ENCODE measurements at places on chromosomes 7 and 10.

- peak; percentile 93 for DNase-seq
These were observed 106.7 kb downstream of the TNS3 start for GRCh38 chr7:47474937-47475879.

- DNase-seq, result no peak
These were observed 198.6 kb downstream of the TRIL start for GRCh38 chr7:28759475-28759971.

DNA sequence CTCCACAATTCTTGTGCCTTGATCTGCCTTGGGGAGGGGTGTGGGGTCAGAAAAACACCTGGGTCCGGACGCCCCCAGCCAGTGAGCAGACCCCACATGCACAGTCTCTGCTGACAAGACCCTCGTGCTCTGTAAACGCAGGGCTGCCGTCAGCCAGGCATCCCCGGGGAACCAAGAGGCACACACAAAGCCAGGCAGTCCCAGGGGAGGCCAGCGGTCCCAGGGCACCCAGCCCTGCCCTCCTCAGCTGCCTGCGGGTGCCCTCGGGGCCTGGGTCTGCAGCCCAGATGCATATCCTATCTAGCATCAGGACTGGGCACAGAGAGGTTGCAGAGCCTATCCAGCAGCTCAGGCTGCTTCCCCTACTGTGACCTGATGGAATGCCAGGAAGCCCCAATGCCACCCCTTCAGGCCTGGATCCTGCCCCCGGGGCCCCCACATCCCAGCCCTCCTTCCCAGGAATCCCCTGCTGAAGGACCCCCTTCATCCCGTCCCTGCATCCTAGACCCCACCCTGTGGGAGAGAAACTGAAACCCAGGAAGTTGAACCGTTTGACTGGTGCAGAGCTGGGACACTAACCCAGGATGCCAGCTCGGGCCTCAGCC, 92.4 kb downstream of the MICALL2 start:
- no peak for DNase-seq

DNA sequence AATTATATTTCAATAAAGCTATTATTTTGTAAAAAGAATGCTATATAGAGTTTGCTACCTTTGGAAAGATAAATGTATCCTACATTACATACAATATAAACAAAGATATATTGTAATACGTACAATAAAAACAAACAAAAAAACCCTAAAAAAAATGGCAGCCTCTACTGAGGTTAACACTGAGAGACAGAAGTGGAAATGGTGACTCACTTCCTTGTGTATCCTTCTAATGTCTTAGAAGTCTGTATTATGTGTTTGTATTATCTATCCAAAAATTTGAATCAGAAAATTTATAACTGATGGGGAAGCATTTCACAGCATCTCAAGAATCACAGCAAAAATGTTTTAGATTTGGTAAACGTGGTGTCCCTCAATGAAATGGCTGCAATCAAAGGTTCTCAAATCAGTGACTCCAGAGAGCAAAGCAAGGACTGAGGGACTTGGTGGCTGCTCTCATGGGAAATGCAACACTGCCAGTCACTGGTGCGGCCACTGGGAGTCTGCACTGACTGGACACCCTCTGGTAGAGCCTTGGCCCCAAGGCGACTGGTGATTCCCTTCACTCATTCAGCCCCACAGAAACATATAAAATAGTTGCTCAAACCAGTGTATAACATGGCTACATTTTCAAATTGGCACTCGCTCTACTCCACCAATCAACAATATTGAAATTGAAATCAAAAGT, 53.8 kb downstream of the PANK1 start:
- DNase-seq, result no peak

GRCh38 chr10:11757454-11757820, 15.3 kb downstream of the ECHDC3 start:
- no peak for DNase-seq

DNA sequence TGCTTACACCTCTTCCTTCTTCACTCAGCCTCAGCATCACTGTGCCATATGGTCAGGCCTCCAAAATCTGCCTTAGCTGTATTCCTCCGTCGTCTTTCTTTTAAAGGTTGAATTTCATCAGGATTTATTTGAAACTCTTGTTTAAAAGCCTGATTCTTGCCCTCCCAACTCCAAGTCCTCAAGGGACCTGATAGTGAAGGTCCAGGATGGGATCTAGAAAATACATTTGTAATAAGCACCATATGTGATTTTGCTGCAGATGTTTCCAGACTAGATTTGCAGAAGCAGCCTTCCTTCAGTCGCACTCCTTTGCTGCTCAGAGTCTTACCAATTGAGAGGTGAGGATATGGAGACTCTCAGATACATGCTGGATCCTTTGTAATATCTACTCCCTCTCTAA, 101.0 kb upstream of the ANKRD1 start:
- no peak for DNase-seq

DNA sequence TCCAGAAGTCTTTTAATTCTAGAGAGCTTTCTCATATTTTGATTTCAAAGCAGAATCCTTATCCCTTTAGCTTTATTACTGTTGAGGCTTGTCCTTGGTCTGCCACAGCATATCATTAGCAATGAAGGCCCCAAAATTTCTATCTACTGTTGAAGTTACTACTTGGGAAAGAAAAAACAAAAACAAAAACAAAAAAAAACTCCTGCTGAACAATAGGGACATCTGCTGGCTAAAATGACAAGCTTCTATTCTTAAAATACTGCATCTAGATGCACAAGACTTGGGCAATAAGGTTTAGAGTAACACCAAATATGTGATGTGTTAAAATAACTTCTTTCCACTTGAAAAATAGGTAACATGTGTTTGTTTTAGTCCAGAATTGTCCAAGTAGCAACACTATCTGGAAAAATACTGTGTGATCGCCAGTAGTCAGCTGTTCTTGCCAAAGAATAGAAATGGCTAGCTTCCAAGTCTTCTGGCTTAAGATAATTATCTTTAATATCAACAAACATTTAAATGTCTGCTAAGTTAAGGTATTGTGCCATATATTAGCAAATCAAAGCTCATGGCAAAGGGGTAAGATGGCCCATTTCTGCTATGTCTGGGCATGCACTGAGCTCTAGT, 3.8 kb upstream of the DMTF1 start:
- peak; percentile 40 for DNase-seq

DNA sequence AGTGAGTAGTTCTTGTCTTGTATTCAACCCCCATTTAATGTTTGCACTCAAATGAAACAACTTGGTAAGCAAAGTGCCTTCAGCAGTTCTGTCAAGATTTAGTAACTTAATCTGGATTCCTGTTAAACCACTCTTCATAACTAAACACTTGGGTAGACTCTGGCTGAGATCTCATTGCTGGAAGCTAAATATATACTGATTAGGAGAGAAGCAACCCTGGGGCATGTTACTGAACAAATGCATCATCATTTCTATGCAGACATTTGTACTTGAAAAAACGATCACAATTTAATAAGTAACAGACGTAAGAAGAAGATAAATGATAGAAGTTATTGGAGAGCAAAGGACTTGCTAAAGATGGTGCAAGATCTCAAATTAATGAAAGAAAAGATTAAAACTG, 308.4 kb upstream of the POM121L12 start:
- DNase-seq, result no peak

GRCh38 chr10:38174336-38174735, 80.2 kb downstream of the ZNF37A start:
- no peak for DNase-seq

DNA sequence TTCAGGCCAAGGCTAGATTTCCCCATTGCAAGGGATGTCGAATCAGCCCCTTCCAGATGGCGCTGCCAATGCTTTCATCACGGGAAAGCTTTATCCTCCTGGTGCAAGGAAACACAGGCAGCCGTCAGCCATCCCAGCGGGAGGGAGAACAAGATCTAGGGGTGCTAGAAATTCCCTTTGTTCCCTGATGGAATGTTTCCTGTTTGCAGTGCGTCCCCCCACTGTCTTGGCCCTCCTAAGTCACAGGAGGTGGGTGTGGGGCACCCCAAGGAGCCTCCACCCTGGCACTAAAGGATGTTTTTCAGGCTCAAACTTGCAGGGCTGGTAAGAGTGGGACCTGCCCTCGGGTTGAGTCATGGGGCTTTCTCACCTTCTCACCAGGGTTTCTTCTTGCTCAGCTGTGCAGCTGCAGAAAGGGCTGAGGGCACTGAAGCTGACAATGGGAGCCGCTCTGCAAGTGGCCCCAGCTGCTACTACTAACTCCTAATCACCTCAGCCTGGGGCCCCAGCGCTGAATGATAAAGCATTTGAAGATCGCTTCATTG, 103.6 kb downstream of the PRPF18 start:
- DNase-seq, result no peak

- DNase-seq, result no peak
These were observed 4.7 kb downstream of the ZNF775 start for GRCh38 chr7:150383710-150384397.

GRCh38 chr10:47256751-47257336, 43.2 kb upstream of the GDF10 start:
- no peak for DNase-seq

DNA sequence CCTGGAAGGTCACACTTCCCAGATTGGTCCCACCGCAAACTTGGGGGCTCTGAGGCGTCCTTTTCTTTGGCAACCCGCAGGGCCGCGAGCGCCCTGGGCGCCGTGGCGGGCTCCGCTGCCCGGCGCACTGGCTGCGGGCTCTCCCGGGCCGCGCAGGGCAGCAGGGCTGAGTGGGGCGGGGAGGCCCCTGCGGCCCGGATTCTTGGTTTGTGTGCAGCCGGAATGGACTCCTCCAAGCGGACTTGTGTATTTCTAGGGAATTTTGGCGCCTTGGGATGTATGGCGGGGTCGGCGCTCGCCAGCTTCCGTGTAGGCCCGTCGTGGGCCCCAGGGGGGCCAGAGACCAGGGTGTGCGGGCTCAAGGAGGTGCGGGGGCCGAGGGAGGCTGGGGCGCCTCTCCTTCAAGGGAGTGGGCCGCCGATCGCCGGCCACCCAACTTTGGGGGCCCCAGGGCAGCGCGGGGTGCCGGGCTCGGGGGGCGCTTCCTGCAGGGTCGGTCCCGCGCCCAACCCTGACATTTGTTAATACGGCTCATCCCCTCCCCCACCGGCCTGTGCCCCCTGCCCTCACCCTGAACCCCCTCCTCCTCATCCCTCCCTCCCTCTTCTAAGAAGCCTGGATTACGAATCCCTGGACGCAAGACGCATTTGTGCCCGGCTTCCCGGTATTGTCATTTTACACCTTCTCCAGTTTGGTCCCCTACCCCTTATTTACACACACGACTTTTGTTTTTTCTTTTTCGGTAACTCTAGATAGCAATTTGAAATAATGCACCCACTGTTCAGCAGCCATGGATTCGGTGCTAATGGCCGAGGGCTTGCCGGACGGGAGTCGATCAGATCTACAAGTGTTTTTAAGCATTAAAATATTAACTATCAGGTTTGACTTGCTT, 2.5 kb downstream of the TCF7L2 start:
- DNase-seq, result no peak

- DNase-seq, result no peak
These were observed at the start of gene AQP1 for GRCh38 chr7:30911561-30911969. TSS of gene AQP1 (plus strand) at chr7:30911853. CDS start at chr7:30911910, 57 bp downstream.

DNA sequence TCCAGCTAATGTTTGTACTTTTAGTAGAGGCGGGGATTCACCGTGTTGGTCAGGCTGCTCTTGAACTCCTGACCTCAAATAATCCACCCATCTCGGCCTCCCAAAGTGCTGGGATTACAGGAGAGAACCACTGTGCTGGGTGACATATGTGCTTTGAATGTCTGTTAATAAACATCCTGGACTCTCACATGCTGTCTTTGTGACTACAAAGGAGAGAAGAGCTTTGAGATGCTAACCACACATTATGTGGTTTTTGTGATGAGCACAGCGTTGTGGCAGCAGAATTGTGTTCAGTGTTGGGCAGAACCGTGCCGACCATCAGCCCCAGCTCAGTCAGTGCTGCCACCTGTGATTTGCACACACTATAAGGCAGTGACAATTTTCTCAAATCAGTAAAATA, 500.1 kb upstream of the KLF6 start:
- no peak for DNase-seq

DNA sequence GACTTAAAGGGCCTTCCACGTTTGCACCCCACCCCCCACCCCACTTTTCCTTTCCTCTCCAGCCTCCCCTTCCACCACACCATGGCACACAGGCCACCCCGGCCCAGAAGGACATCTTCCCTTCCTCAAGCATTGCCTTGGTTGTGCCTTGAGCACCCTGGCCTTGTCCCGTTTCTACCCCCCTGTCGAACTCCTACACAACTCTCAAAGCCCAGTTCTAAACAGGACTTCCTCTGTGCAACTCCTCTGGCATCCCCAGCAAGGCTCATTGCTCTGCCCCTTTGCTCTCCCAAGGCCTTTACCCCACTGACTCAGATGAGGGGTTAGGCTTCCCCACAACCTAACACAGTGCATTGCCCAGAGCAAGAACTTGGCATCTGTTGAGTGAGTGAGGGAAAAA, 136.1 kb downstream of the HERPUD2 start:
- DNase-seq, result no peak

DNA sequence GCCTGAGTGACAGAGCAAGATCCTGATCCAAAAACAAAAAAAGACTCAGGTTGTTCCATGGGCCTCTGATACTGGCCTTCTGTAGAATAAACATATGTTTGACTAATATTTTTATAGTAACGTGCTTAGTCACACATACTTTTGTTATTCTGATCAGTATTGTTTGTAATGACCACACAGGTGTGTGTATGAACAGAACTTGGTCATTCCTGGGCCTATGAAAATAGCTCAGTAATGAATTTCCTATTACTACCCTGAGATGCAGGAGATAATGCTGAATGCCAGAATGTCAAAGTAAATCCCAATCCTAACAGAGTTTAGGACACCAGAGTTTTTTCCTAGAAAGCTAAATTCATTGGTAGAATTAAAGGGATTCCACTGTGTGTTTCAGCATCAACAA, 108.7 kb downstream of the DOCK4 start:
- no peak for DNase-seq

- no peak for DNase-seq
These were observed 944 bp downstream of the PCOLCE start for GRCh38 chr7:100602889-100603725.

DNA sequence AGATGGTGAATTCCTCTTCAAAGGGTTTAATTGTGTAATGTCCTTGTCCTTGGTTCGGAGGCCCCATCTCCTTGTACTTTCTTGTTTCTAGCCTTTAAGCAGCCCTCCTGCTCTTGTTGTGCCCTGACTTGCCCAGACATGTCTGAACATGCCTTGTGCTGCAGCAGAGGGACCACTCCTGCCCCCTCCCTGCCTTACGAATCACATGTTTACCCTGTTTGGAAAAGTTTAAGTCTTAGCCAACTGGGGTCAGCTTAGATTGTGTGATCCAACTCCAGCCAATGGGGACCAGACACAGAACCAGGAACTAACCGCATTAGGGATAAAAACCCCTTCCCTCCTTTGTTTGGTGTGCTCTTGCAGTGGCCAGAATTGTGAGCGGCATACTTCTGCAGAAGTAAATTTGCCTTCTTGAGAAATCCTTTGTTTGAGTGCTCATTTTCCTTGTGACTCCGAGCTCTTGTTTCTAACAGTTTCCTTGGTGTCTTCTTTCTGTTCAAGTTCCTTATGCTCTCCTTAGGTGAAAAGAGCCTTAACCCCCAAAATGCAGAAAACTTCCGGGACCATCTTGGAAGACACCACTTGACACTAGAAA, 29.4 kb downstream of the CLRN3 start:
- no peak for DNase-seq

DNA sequence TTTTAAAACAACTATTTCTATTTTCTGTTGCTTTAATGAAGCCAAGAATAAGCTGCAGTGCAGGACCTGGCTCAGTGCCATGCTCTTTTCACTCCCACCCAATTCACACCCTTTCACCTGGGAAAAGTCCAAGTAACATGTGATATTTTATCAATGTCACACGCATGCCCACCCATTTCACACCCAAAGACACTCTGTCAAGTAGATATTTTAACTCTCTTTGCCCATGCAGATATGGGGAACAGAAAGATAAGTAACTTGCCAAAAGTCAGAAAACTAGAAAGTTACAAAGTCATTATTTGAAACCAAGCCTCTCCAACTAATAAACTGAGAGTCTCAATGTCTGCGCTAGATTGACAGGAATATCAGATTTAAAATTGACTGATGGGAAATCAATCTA, 706.7 kb upstream of the PHF14 start:
- no peak for DNase-seq
